Activated naive CD4-positive, alpha-beta T cell (primary cell): ENCODE measurements at places on chromosomes 5 and 9.

DNA sequence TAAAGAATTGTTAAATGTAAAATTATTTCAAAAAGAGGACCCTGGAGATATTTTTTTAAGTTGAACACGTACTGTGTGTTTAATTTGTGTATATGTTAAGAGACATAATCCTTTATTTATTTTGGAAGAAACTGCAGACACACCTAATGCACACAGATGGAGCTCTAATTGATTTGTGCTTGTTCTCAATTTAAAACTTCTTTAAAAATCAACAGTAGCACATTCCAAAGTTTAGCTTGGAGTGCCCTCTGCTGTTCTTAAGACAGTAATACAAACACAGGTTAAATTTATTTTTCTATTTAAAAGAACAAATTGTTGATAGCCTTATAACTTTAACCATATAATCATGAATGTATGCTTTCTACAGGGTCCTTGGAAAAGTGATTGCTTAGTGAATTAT is 277.6 kb upstream of the ADAMTS16 start:
- no peak for DNase-seq

- DNase-seq, result no peak
Observed at GRCh38 chr9:127369428-127369827, 27.5 kb upstream of the SLC2A8 start.

DNA sequence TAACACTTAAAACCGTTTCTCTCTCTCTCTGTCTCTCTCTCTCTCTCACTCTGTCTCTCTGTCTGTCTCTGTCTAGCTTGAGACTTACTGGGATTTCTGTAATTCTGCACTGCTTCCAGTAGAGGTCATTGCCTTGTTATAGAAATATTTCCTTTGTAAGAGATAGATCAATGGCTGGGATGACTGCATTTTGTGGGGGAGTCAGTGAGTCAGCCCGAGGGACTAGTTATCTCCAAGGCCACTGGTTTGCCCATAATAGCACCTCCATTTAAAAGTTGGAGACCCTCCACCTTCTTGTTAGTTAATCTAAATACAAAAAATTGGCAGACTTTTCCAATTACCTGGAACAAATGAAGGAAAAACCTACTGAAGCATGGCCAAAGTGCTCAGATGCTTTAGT is 547.2 kb downstream of the LRRC70 start:
- DNase-seq, result no peak

GRCh38 chr5:143397302-143398052 is 6.0 kb downstream of the NR3C1 start:
- DNase-seq, result no peak

- DNase-seq, result no peak
Observed at GRCh38 chr5:172429201-172429940, 25.0 kb downstream of the SH3PXD2B start.
